ENCODE measurements at places on chromosomes 1 and 21. TPM values are rescaled to one million over a fixed set of nuclear protein-coding genes. Genes with fewer than 3 reads are reported as not detected.

Gene VANGL1
- 24.1 TPM for total RNA-seq

Gene G0S2
- 163 TPM for total RNA-seq

Gene PCSK9
- 39.8 TPM for total RNA-seq

Gene CHIA
- not detected for total RNA-seq

Gene SMIM1
- total RNA-seq, result 6.7 TPM

Gene OR2L2
- total RNA-seq, result under 0.01 TPM

All from tracheal epithelial cell (primary cell).